Hematopoietic multipotent progenitor cell treated with erythropoietin and hydrocortisone succinate and interleukin-3 and kit ligand, for 17 days (in vitro differentiated cells): ENCODE measurements at places on chromosomes 7 and 10.

GRCh38 chr10:6173203-6173602, 29.5 kb upstream of the PFKFB3 start:
- no peak for DNase-seq

DNA sequence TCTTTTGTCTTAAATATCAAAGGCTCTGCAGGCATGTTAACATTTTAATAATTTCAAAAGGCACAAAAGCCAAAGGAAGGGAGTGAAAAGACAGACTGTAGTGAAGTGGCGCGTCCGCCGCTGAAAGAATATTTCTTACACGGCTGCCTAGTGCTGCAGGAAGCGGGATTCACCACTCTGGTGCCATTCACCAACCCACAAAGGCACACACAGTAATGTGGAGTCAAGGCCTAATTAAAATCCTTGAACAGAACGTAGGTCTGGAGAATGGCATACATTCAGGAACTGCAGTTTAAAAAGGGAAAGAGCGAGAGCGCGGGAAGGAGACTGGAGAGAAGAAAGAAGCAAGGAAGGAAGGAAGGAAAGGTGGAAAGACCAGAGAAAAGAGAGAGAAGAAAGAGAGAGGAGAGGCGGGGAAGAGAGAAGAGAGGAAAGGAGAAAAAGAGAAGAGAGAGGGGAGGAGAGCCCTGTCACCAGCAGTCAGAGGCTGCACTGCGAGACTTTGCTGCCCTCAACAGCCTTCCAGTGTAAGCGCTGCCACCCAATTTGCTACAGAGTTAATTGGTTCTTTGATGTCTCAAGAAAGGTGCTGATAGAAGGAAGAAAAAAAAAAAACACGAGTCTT, 554.0 kb downstream of the MDFIC start:
- DNase-seq, result no peak

GRCh38 chr7:116231543-116231942, 21.2 kb downstream of the TES start:
- DNase-seq, result no peak

DNA sequence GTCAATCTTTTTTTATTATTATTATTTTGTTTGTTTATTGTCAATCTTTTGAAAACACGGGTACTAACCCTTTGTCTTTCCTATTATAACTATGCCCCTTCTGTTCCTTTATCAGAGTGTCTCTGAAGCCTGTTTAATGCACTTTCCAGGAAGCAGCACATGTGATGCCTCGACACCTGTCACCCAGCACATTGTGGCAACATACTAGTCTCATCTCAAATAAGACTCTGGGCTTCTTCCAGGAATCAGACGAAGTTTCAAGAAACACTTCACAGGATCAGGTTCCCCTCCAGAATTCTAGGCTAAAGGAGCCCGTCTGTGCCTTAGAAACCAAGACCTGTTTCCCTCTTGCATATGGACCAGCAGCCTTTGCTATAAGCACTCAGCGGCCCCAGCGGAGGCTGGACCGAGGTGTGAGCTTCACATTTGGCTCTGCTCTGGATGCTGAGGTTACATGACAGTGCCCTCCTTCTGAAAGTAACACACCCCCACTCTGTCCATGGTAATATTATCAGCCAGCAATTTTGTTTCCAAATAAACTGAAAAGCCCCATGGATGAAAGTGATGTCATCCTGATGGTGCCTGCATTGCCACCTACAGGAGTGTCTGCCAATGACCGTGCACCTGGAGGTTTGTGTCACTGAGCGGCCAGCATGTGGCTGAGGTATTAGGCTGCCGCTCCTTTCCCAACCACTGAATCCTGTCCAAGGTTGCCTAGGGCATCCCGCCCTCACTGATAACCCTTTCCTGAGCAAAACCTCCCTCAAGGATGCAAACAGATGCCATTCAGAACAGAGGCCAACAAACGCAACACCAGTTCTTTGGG, 38.1 kb downstream of the MKI67 start:
- no peak for DNase-seq

DNA sequence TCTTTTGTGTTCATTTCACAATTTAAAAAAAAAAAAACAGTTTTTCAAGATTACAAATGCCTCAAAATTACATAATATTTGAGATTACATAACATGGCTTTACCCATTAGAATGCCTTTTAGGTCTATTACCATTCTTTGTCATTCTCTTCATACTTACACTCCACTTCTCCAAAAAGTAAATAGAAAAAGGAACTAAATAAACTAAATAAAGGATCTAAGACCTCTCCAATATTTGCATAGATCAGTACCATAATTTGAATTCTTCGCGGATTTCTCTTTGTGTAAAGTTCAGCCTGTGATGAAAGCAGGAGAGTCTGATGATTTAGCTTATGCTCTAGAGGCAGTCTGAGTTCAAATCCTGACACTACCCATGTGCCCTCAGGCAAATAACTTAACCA, 56.4 kb upstream of the C1GALT1 start:
- no peak for DNase-seq

DNA sequence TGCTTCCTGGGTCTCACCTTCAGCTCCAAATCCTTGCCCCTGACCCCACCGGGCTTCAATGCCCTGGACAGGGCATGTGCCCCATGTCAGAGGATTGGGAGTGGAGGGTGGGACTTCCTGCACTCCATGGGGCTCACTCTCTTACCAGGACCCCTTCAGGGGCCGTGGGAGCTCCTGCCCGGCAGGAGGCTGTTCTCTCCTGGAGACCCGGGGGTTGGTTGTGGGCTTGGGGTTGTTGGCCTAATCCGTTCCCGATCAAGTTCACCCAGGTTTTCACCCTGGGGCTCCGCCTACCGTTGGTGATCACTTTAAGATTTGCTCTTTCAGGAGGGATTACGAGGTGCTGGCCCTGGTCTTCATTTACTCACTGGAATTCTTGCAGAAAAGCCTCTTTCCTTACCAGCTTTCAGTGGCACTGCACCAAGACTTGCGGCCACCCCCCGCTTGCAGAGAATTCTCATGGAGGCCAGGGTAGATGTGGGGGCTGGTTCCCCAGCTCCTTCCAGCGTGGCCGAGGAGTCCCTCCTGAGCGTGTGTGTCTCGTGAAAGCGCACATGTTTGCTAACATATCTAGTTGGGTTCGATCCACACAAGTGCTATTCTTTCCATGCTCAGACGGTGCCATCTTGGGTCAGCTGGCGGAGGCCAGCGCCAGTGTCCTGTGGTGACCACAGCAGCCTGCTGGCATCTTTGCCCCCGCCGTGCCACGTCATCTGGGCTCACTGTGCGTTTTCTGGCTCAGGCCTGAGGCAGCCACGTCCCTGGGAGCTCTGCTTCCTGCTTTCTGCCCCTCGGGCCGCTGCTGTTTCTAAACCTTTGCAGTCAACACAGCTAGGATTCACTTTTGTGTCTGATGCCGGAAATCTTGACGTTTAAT, 15.6 kb downstream of the PWWP2B start:
- DNase-seq, result no peak

DNA sequence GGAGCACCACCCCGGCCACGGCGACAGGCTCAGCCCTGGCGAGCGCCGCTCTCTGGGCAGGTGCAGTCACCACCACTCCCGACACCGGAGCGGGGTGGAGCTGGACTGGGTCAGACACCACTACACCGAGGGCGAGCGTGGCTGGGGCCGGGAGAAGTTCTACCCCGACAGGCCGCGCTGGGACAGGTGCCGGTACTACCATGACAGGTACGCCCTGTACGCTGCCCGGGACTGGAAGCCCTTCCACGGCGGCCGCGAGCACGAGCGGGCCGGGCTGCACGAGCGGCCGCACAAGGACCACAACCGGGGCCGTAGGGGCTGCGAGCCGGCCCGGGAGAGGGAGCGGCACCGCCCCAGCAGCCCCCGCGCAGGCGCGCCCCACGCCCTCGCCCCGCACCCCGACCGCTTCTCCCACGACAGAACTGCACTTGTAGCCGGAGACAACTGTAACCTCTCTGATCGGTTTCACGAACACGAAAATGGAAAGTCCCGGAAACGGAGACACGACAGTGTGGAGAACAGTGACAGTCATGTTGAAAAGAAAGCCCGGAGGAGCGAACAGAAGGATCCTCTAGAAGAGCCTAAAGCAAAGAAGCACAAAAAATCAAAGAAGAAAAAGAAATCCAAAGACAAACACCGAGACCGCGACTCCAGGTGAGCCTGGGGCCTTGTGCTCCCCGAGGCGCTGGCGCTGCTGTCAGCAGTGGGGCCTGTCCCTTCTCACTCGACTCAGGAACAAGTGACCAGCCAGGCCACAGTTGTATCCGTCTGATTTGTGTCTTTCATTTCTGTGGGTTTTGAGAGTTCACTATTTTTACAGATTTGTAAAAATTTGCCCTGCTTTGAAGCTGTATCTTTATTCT, 117.7 kb downstream of the CYTH3 start:
- DNase-seq, result no peak

DNA sequence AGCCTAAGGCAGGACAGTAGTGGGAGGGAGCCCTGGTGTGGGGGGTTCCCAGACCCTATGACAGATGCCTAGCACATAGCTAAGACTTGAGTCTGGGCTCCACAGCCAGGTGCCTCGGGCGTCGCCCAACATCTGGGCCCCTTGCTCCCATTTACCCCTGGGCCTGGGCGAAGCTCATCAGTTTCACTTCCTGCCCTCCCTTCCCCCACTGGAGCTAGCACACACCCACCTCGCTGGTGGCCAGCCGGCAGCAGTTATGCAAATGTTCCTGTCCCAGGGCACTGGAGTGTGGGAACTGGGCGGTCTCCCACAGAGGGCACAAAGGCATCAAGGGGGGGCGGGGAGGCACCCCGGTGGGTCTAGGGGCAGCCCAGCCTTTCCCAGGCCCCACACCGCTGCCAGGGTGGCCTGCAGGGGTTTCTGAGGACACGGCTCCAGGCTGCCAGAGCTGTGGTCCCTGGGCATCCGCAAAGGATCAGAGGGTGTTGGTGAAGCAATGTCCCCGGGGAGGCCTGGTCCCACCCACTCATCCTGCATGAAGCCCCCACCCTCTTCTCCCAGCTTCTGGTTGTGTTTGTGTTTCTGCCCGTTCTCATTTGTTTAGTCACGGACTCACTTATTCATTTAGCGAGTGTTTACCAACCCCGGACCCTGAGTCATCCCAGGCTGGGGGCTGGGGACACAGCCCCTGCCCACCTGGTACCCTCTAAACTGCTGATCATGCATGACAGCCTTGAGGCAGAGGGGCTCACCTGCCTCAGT, 20.4 kb downstream of the SH2B2 start:
- DNase-seq, result no peak
